ENCODE measurements at places on chromosomes 1 and 21. TPM values are rescaled to one million over a fixed set of nuclear protein-coding genes. Genes with fewer than 3 reads are reported as not detected.

GRCh38 chr1:242523719-242524570, 552 bp downstream of the PLD5 start:
- peak; percentile 65 for DNase-seq
- H3K4me3 ChIP-seq: peak overlapping the region; percentile 40
- H3K4me1 ChIP-seq: peaks cover 4% of the 10 kb centered on the region
- no peaks in the 10 kb centered on the region for H3K36me3 ChIP-seq
- peak overlapping the region; percentile 42 for H3K27ac ChIP-seq
- no peaks in the 10 kb centered on the region for H3K27me3 ChIP-seq

GRCh38 chr1:225446595-225446960, 18.7 kb upstream of the LBR start:
- DNase-seq: no peak
- H3K4me3 ChIP-seq: no peak overlapping the region
- peaks cover 12% of the 10 kb centered on the region for H3K4me1 ChIP-seq
- no peaks in the 10 kb centered on the region for H3K36me3 ChIP-seq
- H3K27ac ChIP-seq: peak overlapping the region; percentile 71
- no peaks in the 10 kb centered on the region for H3K27me3 ChIP-seq

GRCh38 chr1:173661271-173661670, 8.4 kb downstream of the ANKRD45 start:
- no peaks in the 10 kb centered on the region for H3K27me3 ChIP-seq
- no peak overlapping the region for H3K4me3 ChIP-seq
- no peak overlapping the region for H3K27ac ChIP-seq
- no peaks in the 10 kb centered on the region for H3K4me1 ChIP-seq

GRCh38 chr21:37073417-37074196, 553 bp downstream of the TTC3 start:
- H3K36me3 ChIP-seq: no peaks in the 10 kb centered on the region
- H3K4me3 ChIP-seq: peak overlapping the region; percentile 92
- H3K27ac ChIP-seq: peak overlapping the region; percentile 97
- no peaks in the 10 kb centered on the region for H3K4me1 ChIP-seq
- H3K27me3 ChIP-seq: no peaks in the 10 kb centered on the region

DNA sequence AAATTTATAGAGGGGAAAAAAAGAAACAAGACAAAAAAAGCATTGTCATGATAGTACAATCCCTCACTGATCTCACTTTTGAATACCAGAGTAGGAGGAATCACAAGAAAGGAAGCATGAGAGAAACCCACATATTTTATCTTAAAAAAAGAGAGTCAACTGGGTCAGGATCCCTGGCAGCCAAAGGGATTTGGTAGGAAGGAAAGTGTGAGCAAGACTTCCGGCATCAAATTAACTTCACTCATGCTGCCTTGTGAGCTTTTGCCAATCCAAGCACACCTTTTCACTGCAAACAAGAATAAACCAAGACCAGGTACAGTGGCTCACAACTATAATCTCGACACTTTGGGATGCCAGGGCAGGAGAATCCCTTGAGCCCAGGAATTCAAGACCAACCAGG, 53.1 kb downstream of the SLC9C2 start:
- H3K4me1 ChIP-seq: no peaks in the 10 kb centered on the region
- H3K27ac ChIP-seq: no peak overlapping the region
- H3K36me3 ChIP-seq: no peaks in the 10 kb centered on the region
- no peak for DNase-seq

DNA sequence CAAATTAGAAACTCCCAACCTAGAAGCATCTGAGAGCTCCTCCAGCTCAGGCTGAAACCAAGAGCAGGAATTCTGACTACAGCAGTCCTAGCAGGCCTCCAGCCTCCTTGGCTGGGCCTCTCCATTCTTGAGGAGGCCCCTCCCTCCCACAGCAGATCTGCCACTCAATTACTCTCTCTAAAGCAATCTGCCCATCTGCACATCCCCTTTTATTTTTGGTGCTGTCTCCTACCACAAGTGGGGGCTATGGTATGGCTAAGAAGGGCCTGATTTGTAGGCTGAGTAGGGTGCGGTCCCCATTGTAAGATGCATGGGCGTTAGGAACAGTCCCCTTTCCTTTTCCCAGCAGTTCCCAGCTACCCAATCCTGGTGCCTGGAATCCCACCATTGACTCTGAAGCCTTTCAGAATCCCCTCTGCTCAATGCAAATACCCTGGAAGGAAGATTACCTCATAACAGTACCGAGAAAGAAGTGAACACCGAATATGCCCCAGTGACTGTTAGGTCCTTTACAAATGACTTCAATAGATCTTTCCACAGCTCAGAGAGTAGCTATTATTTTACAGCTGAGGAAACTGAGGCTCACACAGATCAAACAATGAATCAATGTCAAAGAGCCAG, 11.6 kb upstream of the TTC39A start:
- no peaks in the 10 kb centered on the region for H3K27me3 ChIP-seq
- no peak overlapping the region for H3K27ac ChIP-seq
- H3K4me3 ChIP-seq: no peak overlapping the region
- no peaks in the 10 kb centered on the region for H3K36me3 ChIP-seq

The AKR7A3 gene
- 2.0 TPM for total RNA-seq
